Activated CD8-positive, alpha-beta memory T cell treated with anti-CD3 and anti-CD28 coated beads for 1 hour (primary cell): ENCODE measurements at places on chromosomes 12 and 14.

GRCh38 chr14:77004711-77005460 lies 23.6 kb downstream of the IRF2BPL start:
- no peak for DNase-seq

DNA sequence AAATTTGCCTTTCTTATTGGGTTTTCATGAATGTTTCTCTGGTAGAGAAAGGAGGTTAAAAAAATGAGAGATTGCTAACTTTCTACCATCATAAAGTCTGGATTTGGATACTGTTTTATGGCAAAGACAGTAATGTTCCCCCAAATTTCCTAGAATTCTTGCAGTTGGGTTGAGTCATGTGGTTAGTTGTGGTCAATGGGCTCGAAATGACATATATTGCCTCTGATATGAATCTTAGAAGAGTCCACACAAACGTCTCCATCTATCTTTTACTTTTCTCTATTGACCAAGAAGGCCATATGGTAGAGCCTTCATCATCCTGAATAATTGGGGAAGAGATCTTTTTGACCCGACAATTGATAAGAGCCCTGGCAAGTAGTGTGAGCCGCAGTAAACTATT lies 119.5 kb upstream of the PMCH start:
- DNase-seq: no peak

DNA sequence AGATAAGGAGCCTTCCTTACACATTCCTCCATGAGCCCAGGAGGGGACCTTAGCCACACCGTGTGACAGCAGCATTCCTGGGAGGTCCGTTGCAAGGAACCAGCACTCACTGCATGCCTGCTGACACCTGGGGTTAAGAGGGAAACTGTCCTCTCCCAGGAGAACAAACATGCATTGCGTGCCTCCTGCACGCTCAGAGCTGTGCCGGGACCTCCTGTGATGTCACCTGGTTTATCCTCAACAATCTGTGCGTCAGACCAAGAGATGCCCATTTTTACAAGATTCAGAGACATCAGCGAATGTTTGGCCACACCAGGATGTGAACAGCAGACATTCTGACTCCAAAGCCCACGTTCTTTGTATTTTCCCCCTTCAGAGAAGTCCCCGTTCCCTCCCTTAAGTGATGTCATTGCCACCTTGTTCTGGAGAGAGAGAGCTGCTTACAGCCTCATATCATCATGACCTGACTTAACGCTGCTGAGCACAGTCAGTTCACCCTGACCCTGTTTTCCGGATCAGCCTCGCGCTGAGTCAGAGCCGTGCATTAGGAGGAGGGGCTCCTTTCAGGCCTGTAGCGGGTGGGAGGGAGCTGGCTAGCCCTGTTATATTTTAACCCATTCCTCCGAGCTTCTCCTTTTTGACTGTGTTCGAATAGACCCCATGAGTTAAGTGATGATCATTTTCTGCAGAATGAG lies 36.2 kb downstream of the TMEM120B start:
- no peak for DNase-seq

DNA sequence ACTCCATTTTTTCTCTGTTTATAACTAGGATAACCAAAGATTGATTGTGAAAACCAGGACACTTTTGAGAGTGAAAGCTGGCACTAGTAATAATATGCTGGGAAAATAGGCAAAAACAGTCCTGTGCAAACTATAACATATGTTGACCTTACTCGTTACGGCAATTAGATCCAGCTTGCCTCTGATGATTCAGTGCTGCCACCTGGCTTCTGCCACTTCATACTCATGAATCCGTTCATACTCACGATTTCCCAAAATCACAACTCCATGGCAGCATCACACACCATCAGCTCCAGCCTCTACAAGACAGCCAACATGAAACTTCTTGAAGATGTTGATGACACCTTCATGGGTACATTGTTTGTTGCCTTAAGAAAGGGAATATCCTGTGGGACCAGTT lies 49.1 kb upstream of the CAND1 start:
- no peak for DNase-seq

- no peak for DNase-seq
Measured at GRCh38 chr12:130948751-130949150, 5.0 kb upstream of the ADGRD1 start.
